ENCODE measurements at places on chromosomes 4 and X.

DNA sequence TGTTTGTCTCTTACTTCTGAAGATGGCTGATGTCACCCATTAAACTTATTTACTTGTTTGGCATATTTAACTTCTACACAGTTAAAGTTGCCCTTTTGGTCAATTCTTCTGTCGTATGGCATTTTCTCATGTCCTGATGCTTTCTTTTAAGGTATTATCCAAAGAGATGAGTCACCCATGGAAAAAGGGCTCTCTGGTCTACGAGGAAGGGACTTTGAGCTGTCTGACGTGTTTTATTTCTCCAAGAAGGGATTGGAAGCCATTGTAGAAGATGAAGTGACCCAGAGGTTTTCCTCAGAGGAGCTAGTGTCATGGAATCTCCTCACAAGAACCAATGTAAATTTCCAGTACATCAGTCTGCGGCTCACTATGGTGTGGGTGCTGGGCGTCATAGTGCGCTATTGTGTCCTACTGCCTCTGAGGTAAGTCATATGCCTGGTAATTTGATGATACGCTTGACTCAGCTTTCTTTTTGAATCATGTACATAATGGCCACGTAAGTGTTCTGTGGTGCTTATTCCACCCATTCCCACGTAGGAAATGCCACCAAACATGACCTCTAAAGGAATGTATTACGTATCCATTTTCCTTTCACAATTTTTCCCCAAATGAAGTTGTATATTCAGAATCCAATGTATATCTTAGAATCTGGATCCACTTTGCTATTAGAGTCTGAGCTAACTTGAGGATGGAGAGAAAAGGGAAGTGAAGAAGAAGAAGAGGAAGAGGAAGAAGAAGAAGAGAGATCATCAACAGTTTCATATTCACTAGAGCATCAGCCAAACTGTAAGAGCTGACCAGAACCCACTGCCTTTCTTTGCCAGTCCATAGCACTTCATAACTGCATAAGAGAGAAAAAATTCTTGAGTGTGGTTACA is 45.7 kb downstream of the GPAT3 start:
- no peak for DNase-seq

GRCh38 chr4:64727960-64728359 is 318.7 kb upstream of the TECRL start:
- no peak for DNase-seq

DNA sequence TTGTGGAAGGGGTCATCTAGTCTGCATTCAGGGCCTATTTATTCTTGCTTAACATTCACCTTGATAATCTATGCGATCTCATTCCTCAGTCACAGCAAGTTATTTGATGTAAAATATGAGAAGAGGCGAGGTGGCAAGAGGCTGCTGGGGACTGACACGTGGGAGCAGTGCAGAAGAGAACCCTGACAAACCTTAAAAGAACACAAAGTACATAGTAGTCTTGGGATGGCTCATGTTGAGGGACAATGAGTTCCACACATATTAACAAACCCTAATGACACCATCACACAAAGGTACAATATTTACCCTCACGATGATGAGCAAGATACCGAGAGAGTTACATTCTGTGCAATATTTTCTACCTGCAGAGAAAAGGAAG is 57.5 kb downstream of the MAML3 start:
- DNase-seq, result no peak

DNA sequence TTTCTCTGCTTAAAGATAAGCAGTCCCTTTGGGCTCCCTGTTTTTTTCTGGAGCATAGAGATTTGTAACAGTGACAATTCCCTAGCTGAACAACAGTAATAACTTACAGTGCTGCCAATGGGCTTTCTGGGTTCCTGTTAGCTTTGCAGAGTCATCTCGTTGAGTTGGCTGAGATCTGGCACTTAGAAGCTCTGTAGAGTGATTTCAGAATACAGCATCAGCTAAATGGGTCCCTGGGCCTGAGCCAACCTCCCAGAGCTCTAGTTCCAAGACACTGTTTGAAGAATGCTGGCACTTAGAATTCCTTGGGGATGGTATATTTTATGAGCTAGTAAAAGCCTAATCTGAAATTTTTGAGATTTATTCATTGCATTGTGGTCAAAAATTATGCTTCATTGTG is 43.5 kb upstream of the SERTM2 start:
- DNase-seq, result no peak

DNA sequence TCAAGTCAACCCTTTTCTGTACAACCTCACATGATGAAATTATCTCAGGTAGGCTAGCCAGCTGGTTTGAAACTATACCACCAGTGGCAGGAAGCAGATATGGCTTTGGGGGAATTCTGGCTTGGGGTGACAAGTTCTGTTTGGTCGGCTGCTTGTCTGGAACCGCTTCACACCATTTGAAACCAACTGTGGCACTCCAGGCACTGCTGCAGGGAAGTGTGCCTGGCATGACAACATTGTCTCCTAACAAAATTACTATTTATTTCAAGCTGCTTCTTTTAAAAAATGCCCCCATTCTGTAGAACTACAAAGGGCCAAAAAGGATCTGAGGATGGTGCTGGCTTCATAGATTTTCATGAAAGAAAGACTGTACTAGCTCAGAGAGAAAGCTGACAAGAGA is 37.1 kb upstream of the GPM6B start:
- DNase-seq, result no peak

DNA sequence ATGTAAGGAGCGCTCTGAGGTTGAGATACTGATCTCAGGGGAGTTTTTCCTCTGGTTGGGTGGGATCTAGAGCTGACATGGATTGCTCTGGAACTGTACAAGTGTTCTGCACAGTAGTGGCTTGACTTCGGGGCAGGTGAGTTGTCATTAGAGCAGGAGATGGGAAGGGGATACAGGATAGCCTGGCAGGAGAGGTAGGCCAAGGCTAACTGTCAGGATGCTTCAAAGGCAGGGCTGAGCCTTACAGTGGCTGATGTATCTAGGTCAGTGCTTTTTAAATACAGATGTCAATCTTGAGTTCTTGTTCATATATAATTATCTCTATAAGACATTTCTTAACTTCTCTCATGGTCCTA is 43.5 kb upstream of the RELL1 start:
- no peak for DNase-seq

- DNase-seq, result no peak
These were observed 36.0 kb downstream of the LHFPL1 start for GRCh38 chrX:112643721-112644120.

DNA sequence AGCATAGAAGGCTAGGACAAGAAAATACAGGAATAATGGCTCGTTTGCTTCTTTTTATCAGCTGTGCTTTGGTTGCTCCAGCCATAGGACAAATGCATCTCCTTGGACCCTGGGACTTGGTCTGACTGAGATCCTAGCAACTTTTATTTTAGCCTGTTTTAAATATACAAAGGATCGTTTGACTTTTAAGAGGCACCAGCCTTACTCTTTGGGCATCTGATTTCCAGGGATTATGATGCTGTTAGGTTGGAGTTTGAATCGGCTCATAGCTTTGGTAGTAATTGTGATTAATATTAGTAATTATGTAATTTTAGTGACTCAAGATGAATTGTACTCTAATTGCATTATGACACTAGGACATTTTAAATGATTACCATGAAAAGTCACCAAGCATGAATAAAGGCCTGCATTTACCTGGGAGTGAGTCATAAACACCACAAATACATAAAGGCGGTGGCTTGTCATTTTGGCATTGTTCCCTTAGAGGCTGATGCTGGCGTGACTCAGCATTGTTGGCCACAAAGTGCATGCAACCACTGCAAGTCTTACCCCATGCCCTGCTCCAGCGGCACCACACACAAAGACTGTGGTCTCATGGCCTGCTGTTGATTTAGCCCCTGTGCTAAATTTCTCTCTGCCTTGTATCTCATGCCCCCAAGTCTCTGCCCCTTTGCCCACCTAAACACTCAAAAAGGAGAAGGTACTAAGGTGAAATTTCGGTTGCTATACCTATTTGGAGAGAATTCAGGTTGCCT is 12.4 kb downstream of the GPAT3 start:
- DNase-seq, result peak; percentile 99

DNA sequence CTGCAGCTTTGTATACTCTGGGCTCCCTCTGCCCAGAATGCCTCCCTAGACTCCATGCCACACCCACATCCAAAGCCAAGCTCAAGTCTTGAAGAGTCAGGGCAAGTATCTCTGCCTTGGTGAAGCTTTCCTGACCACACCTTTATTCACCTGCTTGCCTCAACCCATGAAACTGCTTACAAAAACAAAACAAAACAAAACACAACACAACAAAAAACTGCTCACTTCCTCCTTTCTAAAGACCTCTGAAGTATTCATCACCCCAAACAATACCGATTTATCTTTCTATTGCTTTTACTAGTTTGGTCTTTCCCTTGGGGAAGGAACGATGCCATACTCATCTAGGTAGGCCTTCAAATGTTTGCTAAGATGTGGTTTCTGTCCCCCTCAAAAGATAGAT is 45.0 kb downstream of the TMEM165 start:
- DNase-seq, result no peak

DNA sequence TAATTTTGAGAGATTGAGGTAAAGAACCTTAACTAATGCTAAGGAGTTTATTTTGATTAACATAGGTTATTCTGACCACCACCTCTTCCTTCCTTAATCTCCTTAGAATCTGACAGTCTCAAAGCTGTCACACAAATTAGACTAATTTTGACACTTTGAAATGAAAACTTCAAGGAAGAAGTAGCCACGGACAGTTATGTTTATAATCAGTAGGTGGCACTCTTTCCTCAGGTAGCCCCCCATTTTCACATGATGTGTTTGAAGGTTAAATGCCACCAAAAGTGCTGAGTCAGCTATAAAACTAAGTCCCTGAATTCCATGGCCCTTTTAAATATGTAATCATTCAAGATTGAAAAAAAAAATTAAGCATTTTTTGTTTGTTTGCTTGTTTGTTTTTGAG is 22.4 kb downstream of the TMEM33 start:
- peak; percentile 58 for DNase-seq
